ENCODE measurements at places on chromosomes 4 and X.

DNA sequence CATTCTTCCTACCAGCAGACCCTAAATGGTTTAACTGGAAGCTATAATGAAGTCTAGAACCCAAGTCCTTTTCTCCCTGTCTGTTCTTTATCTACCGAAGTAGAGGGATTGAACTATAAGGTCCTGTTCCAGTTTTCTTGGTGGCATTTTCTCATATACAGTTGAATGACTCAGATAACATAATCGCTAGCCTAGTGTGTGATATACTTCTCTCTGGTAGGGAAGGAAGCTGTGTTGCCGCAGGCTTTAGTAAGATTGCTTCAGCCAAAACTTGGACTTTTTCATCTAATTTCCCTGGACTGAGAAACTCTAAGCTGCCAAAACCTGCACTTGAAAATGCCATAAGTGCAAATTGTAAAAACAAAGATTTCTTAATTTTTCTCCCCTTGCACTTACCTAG is 123.4 kb downstream of the NWD2 start:
- no peak overlapping the region for H3K4me3 ChIP-seq
- no peak overlapping the region for H3K27ac ChIP-seq
- no peaks in the 10 kb centered on the region for H3K36me3 ChIP-seq
- H3K27me3 ChIP-seq = no peaks in the 10 kb centered on the region
- no peaks in the 10 kb centered on the region for H3K4me1 ChIP-seq
- no peak for DNase-seq

GRCh38 chr4:13815231-13815630 is 187.7 kb upstream of the BOD1L1 start:
- H3K4me3 ChIP-seq = no peak overlapping the region
- H3K36me3 ChIP-seq = no peaks in the 10 kb centered on the region
- H3K4me1 ChIP-seq = no peaks in the 10 kb centered on the region

DNA sequence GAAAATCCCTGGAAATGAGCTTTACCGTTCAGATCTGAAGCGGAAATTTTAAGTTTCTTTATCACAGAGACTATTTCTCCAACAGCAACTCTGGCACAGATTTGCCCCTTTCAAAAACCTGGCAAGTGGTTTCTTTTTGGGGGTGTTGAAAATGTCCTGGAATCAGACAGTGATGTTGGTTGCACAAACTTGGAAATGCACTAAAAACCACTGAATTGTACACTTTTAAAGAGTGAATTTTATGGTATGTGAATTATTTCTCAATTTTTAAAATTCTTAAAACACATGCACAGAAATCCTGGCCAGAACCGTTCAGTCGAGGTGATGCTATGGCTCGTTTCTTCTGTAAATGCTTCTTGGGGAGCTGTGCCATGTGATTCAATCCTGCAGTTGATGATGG is 121.2 kb upstream of the RBPJ start:
- DNase-seq = no peak
- H3K4me3 ChIP-seq = no peak overlapping the region
- H3K36me3 ChIP-seq = no peaks in the 10 kb centered on the region
- peaks cover 4% of the 10 kb centered on the region for H3K4me1 ChIP-seq
- no peaks in the 10 kb centered on the region for H3K27me3 ChIP-seq

DNA sequence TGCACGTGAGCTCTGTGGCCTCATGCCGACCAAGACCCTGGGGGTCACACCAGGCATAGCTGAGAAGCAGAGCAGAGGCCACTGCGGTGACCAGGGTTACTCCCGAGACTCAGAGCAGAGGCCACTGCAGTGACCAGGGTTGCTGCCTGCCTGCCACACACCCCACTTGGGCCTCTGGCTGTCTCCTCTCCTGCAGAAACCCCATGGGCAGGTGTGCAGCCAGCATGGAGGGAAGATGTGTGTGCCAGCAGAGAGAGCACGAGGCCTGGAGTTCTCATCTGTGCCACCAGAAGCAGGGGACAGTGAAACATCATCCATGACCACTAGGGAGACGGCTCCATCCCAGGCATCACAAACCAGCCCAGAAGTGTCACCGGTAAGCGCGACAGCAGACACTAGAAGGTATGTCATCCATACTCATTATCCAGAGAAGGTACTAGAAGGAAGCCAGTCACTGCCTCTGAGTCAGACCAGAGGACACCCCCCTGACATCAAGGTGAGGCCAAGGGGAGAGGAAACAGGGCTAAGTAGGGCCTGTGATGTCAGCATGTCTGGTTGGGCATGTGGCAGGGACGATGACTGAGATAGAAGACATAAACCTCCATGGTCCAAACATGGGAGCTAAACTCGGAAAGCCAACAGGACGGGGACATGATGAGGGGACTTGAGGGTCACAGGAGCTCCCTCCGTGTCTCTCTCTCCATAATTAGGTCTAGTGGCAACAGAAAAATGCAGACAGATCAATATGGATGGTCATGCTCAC is 24.2 kb upstream of the SPON2 start:
- H3K4me1 ChIP-seq = peaks cover 23% of the 10 kb centered on the region
- no peak overlapping the region for H3K4me3 ChIP-seq
- peak; percentile 37 for DNase-seq
- no peaks in the 10 kb centered on the region for H3K36me3 ChIP-seq

- no peaks in the 10 kb centered on the region for H3K27me3 ChIP-seq
- no peaks in the 10 kb centered on the region for H3K4me1 ChIP-seq
- no peak for DNase-seq
- H3K36me3 ChIP-seq = no peaks in the 10 kb centered on the region
These were observed 86.2 kb downstream of the SLC39A8 start for GRCh38 chr4:102259081-102259480.

GRCh38 chrX:118660085-118660484 is 67.3 kb upstream of the IL13RA1 start:
- H3K27me3 ChIP-seq = no peaks in the 10 kb centered on the region
- no peak for DNase-seq
- H3K4me3 ChIP-seq = no peak overlapping the region
- peaks cover 24% of the 10 kb centered on the region for H3K36me3 ChIP-seq
- H3K4me1 ChIP-seq = no peaks in the 10 kb centered on the region

DNA sequence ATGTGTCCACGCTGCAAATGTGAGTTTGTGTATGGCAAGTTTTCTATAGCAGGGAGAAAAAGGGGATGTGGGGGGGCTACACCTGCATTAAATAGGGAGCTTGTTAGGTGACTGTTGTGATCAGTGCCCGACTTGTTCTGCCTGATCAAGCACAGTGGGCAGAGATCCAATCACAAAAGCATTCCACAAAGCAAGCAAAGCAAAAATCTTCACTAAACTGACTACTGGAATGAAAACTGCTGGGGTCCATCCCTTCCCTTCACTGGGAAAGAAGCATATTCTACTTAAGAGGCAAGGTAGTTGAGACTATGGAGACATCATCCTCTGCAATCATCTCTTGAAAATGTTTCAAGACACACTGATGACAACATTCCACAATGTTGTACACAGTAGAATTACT is 5.2 kb downstream of the IRS4 start:
- H3K36me3 ChIP-seq = no peaks in the 10 kb centered on the region
- H3K4me1 ChIP-seq = no peaks in the 10 kb centered on the region
- peaks cover 55% of the 10 kb centered on the region for H3K27me3 ChIP-seq

All from SK-N-SH (cell line).